ENCODE measurements at places on chromosomes 2 and 18. TPM values are rescaled to one million over a fixed set of nuclear protein-coding genes. Genes with fewer than 3 reads are reported as not detected.

GRCh38 chr2:201974171-201975100 is 59.2 kb upstream of the FZD7 start:
- H3K27me3 ChIP-seq, result peaks cover 9% of the 10 kb centered on the region
- H3K4me1 ChIP-seq, result peaks cover 11% of the 10 kb centered on the region
- DNase-seq, result no peak
- H3K27ac ChIP-seq, result no peak overlapping the region
- no peaks in the 10 kb centered on the region for H3K36me3 ChIP-seq
- H3K4me3 ChIP-seq, result no peak overlapping the region

The NT5C1B gene
- not detected for total RNA-seq

DNA sequence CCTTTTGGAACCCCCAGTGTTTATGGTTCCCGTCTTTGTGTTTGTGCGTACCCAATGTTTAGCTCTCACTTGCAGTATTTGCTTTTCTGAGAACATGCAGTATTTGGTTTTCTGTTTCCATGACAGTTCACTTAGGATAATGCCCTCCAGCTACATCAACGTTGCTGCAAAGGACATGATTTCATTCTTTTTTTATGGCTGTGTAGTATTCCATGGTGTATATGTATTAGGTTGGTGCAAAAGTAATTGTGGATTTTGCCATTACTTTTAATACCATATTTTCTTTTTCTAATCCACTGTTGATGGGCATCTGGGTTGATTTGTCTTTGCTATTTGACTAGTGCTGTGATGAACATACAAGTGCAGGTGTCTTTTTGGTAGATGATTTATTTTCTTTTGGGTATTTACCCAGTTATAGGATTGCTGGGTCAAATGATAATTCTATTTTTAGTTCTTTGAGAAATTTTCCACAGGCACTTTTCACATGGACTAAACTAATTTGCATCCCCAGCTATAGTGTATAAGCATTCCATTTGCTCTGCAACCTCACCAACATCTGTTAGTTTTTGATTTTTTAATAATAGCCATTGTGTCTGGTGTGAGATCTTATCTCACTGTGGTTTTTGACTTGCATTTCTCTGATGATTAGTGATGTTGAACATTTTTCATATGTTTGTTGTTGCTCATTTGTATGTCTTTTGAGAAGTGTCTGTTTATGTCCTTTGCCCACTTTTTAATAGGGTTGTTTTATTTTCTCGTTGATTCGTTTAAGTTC is 63.6 kb downstream of the CERS6 start:
- no peaks in the 10 kb centered on the region for H3K36me3 ChIP-seq
- H3K4me1 ChIP-seq, result peaks cover 41% of the 10 kb centered on the region
- H3K27me3 ChIP-seq, result no peaks in the 10 kb centered on the region

GRCh38 chr2:8399731-8400130 is 282.1 kb upstream of the ID2 start:
- H3K36me3 ChIP-seq, result no peaks in the 10 kb centered on the region
- no peak overlapping the region for H3K27ac ChIP-seq
- H3K27me3 ChIP-seq, result no peaks in the 10 kb centered on the region
- H3K4me1 ChIP-seq, result no peaks in the 10 kb centered on the region

GRCh38 chr2:116810645-116811044 is 1003.8 kb upstream of the DDX18 start:
- DNase-seq, result no peak
- no peaks in the 10 kb centered on the region for H3K4me1 ChIP-seq
- H3K4me3 ChIP-seq, result no peak overlapping the region

The CHAC2 gene
- 4.6 TPM for total RNA-seq

DNA sequence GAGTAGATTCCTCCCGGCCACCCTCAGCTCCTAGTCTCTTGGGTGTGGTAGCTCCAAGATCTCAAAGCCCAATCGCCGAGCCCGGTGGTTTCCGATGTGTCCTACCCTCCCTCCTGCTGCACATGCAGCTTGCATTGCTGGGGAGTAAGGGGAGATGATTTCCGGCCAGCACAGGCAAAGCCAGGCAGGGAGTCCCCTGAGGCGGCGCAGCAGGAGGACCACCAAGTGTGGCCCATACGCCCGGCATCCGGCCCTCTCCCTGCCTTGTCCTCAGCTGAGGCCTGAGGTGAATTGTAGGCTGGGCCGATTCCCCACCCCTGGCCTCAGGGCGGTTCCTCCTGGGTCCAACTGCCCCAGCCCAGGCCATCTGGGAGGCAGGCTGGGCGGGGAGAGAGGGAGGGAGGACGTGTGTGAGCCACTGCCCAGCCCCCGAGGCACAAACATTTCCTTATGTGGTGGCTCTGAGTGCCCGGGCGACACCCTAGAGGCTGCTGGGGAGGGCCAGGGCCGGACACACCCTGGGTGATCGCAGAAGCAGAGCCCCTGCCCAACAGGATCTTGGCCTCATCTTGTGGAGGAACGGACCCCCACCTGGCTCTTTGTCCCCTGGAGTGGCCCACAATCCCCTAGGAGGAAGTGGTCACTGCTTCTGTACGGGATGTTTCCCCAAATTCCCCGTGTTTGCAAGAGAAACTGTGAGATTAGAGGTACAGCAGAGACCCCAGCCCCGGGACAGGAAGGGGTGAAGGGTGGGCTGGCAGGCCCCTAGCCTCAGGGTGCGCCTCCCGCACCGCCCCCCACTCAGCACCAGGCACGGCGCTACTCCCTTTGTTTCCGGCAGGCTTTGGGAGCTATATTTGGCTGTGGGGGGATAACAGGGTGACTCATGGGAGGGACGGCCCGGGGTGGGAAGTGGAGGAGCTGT is 41.9 kb upstream of the PTMA start:
- H3K4me3 ChIP-seq, result peak overlapping the region; percentile 81
- peak overlapping the region; percentile 91 for H3K27ac ChIP-seq
- no peaks in the 10 kb centered on the region for H3K27me3 ChIP-seq
- H3K36me3 ChIP-seq, result no peaks in the 10 kb centered on the region
- peaks cover 5% of the 10 kb centered on the region for H3K4me1 ChIP-seq

DNA sequence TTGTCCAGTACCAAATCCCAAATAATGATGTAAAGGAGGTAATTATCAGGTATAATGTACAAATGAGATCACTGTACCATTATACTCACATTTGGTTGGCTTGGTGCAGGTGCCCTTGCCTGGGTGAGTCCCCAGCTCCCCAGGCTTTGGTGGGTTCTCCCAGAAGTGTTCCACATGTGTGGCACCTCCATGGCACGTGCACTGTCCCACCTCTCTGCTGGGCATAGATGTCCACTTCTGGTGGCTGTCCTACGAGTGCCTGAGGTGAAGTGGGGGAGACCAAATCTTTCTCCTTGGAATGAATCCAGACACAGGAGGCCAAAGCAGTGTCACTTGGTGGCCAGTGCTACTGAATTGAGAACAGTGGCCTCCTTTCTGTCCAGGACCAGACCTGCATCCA is 162.4 kb upstream of the SESTD1 start:
- H3K4me1 ChIP-seq, result no peaks in the 10 kb centered on the region
- no peak for DNase-seq
- no peaks in the 10 kb centered on the region for H3K36me3 ChIP-seq
- H3K27me3 ChIP-seq, result no peaks in the 10 kb centered on the region
- no peak overlapping the region for H3K4me3 ChIP-seq

The SLC9A4 gene
- not detected for total RNA-seq

The UGGT1 gene
- total RNA-seq, result 53.6 TPM

The CKAP2L gene
- 6.6 TPM for total RNA-seq

The SPDYA gene
- not detected for total RNA-seq

The GALM gene
- total RNA-seq, result 8.6 TPM

- H3K27me3 ChIP-seq, result no peaks in the 10 kb centered on the region
- no peak overlapping the region for H3K4me3 ChIP-seq
- DNase-seq, result no peak
- H3K4me1 ChIP-seq, result peaks cover 23% of the 10 kb centered on the region
Measured at GRCh38 chr2:45898819-45899218, 247.3 kb downstream of the PRKCE start.

DNA sequence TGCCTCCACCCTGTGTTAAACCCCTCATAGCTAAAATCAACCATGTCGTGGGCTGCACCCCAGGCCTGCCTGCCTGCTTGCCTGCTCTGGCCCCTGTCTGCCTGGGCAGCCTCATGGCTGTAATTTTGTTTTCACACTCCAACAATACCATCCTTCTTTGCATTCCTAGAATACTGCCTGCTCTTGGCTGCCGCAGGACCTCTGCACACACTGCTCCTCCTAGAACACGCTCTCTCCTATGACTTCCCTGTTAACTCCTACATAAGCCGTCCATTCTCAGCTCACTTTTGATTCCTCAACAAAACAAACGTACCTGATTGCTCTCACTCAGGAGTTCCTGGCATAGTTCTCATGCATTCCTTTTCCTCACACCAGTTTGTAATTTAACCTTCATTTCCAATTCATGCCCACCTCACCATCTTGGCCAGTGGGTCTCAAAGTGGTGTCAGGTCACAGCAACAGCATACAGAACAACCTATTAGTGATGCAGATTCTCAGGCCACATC is 2.5 kb downstream of the UXS1 start:
- no peak for DNase-seq
- H3K27ac ChIP-seq, result no peak overlapping the region

DNA sequence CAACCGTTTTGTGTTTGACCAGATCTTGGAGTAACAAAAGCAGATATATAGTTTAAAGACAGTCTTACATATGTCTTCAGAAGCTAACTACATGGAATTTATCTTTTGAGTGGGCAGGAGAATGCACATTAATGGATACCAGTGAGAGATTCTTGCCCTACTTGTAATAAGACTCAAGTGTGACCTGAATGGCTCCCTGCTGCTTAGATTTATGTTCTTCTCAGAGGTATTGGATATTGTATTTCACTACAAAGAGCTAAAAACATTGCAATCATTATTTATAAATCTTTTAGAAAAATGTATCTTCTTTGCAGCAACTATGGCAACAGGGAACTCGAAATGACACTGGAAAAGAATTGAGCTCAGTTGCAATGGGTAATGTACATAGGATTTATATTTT is 227.7 kb downstream of the LRRTM4 start:
- H3K4me3 ChIP-seq, result no peak overlapping the region
- H3K36me3 ChIP-seq, result no peaks in the 10 kb centered on the region
- DNase-seq, result no peak
- H3K27ac ChIP-seq, result no peak overlapping the region
- no peaks in the 10 kb centered on the region for H3K27me3 ChIP-seq

- no peaks in the 10 kb centered on the region for H3K27me3 ChIP-seq
- no peak for DNase-seq
- no peak overlapping the region for H3K27ac ChIP-seq
- no peak overlapping the region for H3K4me3 ChIP-seq
- no peaks in the 10 kb centered on the region for H3K4me1 ChIP-seq
- no peaks in the 10 kb centered on the region for H3K36me3 ChIP-seq
Measured at GRCh38 chr18:6509832-6510231, 95.1 kb upstream of the L3MBTL4 start.

The CBLN2 gene
- total RNA-seq, result not detected

The ACVR1C gene
- 0.32 TPM for total RNA-seq
